Activated T-helper 1 cell treated with anti-CD3 and anti-CD28 coated beads, Interleukin-2, amount 50 U/mL, for 16 hours (primary cell): ENCODE measurements at places on chromosomes 2 and 18.

DNA sequence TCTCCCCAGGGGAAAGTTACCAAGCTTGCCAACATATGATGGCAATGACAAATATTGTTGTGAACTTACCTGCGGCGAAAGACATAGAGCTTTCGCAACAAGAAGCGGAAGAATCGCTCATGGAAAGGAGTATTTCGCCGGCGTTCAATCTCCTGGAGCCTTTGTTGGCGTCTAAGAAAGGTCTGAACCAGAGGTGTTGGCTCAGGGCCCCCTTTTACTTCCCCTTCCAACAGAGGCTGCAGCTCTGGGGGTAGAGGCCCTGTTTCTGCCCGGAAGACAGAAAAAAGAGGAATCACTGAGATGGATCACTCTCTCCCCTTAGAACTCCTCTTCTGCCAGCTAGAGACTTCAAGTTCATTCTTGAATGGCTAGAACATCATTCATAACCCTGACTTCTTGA is 10.8 kb downstream of the GGCX start:
- no peak for DNase-seq

DNA sequence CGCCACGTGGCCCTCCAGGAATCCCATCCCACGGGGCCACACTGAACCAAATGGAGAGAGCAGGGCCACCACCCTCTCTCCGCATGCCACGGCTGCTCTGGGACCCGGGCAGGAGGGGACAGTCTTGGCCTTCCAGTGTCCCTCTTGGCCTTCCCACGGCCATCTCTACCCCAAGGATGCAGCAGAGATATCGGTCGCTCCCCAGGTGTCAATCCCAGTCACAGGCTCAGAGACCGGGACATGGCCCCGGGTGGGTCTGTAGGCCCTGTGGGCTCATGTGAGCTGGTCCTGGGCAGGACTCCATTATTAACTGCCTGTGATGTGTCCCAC is 15.3 kb downstream of the CAPN10 start:
- no peak for DNase-seq

DNA sequence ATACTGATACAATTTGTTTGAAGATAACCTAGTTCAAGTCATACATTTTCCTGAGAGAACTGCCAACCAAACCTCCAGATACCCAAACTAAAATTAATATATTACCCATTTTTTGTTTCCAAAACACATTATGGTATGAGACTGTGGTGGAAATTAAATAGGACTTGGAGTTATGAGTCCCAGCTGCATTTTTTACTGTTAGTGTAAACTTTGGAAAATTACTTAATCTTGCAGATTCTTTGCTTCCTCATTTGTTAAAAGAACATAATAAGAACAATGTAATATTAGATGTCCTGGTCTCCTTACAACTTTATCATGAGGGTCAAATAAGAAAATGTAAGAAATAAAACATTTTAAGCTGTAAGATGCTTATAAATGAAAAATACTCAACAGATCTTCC is 98.2 kb upstream of the TRIB2 start:
- DNase-seq: no peak

DNA sequence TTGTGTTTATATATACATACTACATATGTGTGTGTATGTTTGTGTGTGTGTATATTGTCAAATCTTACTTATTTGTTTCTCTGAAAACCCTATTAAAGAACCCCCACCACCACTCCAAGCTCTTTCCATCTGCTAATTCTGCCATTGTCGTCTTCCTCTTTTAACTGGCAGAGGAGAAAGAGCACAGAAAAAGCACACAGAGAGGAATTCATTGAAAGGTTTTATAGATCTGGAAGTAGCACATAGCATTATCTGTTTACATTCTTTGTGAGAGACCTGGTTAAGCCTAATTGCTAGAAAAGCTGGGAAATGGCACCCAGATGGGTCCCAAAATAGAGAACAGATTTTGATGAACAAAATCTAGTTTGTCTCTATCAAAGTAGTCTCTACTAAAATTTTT is 800.0 kb upstream of the PIK3C3 start:
- DNase-seq: no peak

DNA sequence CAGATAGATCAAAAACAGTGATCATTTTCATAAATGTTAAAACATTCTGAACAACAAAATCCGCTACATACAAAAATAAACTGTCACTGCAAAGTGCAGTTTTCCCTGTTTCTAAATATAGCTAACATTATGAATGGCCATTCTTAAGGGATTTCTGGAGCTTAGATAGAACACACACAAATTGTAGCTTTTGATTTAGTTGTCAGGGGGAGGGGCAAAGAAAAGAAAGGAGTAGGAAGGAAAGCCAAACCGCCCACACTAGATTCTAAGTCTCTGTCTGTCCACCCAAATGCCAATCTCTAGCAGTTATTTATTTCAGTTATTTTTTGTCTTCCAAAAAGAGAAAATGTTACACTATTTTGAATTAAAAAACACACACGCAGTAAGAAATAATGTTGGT is 182.4 kb downstream of the CDH2 start:
- DNase-seq: no peak

DNA sequence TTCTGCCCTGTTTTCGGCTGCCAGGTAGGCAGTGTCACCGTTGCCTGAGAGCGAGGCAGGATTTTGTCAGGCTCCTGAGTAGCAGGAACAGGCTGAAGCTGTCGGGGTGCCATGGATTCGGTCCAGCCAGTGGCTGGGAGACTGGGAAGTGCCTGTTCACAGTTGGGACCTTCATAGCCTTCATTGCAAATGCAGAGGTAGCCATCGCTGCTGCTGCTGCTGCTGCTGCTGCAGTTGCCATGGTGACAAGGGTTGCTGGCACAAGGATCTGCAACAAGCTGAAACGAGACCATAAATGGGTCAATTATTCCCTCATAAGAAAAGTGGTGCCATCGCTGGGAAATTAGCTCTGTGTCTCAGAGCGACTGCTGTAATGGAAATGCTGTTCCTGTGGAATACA is 122.7 kb downstream of the DNER start:
- DNase-seq: no peak

- DNase-seq: no peak
These were observed 15.2 kb upstream of the ZFP36L2 start for GRCh38 chr2:43241558-43241957.

GRCh38 chr2:99425022-99425421 is 64.8 kb downstream of the REV1 start:
- no peak for DNase-seq

GRCh38 chr2:28292491-28292890 is 100.2 kb upstream of the FOSL2 start:
- no peak for DNase-seq

DNA sequence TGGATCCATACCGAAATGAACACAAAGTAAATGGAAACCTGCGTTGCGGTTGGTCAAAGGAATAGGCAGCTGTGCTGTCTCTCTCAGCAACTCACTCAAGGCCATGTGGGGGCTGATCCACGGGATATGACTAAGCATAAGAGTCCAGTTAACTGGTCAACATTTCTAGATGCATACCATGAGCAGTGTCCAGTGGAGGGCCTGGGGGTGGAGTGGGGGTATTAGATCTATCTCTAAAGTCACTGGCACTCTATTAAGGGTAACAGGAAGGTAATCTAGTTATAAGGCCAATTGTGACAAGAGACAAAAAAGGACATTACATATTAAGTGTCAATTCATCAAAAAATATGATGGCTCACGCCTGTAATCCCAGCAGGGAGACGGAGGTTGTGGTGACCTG is 136.8 kb downstream of the TTC32 start:
- DNase-seq: no peak

GRCh38 chr2:135664623-135665068 is 77.0 kb upstream of the UBXN4 start:
- no peak for DNase-seq

DNA sequence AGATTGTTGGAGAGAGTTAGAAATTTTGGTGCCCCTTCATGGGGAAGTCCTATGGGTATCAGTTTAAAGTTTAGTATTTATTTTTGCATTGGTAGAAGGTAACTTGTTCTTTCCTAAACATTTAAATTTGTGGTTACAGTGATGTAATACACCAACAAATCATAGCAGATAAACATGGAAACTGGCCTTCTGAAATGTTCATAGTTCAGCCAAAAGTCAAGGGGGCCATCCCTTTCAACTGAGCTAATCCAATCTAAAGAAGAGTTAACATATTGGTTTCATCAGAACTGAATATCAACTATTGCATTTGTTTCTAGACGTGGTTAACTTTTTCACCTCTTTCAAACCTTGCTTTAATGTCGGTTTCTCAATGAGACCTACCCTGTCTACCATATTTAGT is 46.3 kb downstream of the PPP1R1C start:
- DNase-seq: no peak

DNA sequence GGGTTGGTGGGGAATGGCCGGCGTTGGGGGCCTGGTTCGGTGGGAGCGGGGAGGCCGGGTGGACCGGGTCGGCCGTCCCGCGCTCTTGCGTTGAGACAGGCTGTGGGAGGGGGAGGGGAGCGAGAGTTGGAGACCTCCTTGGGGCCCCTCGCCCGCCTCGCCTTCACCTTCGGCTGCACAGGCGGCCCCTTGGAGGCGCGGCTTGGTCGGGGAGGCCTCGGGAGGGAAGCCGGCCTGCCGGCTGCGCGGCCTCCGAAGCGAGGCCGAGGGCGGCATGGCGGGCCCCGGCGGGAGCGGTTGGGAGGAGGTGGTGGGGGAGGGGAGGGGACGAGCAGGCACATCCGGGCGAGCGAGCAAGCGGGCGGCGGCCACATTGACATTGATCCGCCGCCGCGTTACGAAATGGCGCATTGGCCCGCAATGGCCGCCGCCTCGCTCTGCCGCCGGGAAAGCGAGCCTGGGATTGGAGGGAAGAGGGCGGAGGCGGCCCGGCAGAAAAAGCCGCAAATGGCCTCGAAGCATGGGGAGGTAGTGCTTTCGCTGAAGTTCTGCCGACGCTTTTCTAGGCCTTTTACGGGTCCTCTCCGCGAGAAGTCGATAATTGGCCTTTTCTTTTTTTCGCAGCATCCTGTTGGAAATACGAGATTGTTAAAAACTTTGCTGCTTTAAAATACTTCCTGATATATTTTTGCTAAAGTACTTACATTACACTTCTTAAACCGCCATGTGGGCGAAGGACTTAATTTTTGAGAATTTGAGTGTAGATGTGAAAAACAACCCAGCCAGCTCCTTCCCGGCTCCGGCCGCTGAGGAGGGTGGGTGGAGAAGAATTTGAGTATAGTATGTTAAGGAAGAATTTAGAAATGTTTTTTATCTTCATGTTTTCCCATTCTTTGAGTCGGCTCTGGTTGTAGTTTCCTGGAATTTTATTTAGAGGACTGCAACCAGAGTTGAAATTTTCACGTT is 580 bp downstream of the HNRNPA3 start:
- DNase-seq: peak; percentile 88

GRCh38 chr18:877238-877637 is 27.4 kb upstream of the ADCYAP1 start:
- no peak for DNase-seq
